Activated T-cell treated with anti-CD3 and anti-CD28 coated beads, Interleukin-2, amount 50 U/mL, for 48 hours (primary cell): ENCODE measurements at places on chromosomes 6 and 20.

DNA sequence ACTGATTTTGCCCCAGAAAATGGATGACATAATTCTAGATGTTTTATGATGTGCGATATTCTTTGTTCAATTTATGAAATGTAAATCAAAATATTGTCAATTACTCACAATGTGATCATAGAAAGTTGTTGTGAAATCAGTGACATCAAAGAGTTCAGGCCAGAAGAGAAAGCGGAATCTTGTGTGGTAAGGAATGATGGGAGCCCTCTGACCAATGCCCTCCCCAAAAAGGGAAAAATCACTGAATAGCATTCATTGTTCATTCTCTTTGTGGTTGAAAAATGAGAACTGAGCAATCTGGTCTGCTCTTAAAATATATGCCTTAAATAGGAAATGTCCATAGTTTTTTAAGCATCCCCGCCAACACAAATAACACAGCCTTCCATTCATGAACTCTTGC is 247.1 kb upstream of the GRIK2 start:
- DNase-seq, result no peak

DNA sequence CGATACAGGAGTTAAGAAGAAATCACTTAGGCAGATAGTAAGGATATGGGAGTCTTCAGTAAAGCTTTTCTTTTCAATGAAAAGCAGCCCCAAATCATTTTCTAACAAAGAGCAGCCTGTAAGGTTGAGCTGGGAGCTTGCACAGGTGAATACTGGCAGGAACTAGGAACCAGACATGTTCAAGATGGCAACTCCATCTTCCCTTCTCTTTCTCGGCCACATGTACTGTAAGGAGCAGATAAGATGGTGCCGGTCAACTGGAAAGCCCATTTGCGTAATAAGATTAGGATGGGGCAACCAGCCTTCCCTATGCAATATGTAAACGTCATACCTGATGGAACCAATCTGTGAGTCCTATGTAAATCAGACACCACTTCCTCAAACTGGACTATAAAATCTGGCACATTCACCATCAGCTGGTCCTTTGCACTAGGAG is 46.2 kb upstream of the RNGTT start:
- no peak for DNase-seq

DNA sequence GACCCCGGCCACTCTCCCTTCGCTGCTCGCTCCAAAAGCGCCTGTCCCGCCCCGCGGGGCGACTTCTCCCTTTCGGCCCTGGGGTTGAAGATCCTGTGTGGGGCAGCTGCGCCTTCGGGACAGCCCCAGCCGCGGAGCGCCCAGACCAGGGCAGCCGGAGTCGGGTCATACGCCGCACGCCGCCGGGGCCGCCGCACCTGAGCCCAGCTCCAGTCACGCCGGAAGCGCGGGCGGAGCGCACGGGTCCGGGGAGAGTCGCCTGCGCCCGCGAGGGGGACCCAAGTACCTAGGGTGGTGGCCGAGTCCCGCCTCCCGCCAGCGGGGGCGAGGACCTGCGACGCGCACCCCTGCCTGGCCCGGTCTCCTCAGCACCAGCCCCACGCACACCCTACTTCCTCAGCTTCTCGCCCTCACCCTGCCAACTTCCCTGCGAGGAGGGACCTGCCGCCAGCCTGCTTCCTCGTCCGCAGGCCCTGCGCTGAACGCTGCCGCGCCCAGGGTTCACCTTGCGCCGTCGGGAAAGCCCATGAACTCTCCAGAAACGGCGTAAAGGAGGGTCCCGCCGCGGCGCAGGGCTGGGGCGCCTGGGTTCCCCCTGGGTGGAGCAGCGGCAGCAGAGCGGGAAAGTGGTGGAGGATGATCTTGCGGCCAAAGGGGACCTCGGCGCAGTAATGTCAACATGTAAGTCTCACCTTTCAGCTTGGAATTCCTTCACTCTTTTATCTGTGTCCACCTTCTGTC is at the start of gene ADGRG6:
Gene ADGRG6 (plus strand): TSS at position 357 of the 741 bp plus-strand sequence. CDS start 323 bp downstream, at position 680.
- peak; percentile 64 for DNase-seq

- no peak for DNase-seq
Measured at GRCh38 chr6:158230967-158231550, 62.9 kb downstream of the GTF2H5 start.

DNA sequence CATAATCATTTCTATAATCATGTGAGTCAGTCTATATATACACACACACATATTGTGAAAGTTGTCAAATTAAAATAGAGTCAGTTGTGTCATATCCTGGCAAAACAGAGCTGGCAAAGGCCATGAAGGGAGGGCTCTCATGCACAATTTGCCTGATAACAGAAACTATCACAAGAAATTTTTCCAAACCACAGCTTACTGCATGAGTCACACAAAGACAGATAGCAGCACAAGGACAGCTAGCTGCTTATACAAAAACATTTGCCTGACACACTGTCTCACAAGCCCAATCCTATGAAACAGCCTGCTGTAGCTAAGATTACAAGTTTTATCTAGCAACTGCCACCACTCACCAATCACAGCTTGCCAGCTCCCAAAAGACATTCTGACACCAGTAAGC is 848.5 kb upstream of the MAN1A1 start:
- no peak for DNase-seq

GRCh38 chr6:168496997-168497331 is 56.0 kb downstream of the SMOC2 start:
- no peak for DNase-seq

DNA sequence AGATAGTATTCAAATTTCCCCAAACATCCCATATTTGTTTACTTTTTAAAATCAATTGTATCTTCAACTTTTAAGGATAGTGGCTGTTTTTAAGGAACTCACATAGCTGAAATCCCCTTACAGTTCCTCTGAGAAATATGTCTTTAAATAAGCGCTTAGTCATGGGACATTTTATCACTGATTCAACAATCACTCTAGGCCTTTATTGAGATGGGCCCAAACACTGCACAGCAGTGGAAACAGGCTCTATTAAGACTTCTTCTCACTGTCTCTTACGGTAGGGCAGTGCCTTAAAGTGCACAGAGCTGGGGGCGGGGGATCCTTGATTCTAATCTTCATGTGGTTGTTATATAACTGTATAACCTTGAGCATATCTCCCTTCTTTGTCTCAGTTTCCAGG is 59.8 kb upstream of the RREB1 start:
- DNase-seq, result no peak

DNA sequence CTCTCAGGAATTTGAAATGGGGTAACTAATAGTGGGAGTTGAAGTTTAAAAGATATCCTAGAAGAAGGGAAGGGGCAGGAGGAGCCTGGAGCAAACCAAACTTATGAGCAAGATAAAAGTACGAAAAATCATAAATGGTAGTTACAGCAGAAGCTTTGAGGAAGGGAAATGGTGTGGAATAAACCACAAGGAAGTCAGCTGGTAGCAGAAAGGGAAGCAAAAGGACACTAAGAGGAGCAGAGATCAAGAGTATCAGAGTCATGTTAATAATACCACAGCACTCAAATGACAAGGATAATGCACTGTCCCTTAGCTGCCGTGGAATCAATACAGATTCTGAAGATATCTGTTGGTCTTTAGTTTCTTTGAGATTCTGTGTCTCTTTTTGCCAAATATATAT is 44.9 kb upstream of the CCDC28A start:
- no peak for DNase-seq

DNA sequence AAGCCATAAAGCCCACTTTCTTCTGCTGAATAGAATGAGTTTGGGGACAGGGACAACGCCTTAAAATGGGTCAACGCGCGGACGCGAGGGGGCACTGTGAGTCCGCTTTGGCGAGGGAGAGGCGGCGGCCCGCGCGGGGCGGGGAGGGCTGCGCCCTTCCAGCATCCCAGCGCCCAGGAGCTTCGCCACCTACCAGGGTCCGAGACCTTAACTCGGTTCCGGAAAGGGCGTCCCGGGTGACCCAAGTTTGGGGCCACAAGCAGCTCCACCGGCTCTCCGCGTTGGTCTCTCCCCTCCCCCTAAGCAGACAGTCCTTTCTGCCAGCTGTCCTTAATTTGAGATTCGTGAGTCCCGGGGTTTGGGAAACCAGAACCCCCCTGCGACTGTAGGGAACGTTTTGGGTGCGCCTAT is 1.8 kb upstream of the SAMD5 start:
- DNase-seq, result peak; percentile 77

GRCh38 chr6:139648430-139649000 is 274.1 kb upstream of the CITED2 start:
- DNase-seq, result no peak

GRCh38 chr6:45590226-45590625 is 212.5 kb upstream of the SUPT3H start:
- no peak for DNase-seq

- DNase-seq, result peak; percentile 83
Measured at GRCh38 chr6:33694401-33694931, 17.0 kb downstream of the UQCC2 start.

DNA sequence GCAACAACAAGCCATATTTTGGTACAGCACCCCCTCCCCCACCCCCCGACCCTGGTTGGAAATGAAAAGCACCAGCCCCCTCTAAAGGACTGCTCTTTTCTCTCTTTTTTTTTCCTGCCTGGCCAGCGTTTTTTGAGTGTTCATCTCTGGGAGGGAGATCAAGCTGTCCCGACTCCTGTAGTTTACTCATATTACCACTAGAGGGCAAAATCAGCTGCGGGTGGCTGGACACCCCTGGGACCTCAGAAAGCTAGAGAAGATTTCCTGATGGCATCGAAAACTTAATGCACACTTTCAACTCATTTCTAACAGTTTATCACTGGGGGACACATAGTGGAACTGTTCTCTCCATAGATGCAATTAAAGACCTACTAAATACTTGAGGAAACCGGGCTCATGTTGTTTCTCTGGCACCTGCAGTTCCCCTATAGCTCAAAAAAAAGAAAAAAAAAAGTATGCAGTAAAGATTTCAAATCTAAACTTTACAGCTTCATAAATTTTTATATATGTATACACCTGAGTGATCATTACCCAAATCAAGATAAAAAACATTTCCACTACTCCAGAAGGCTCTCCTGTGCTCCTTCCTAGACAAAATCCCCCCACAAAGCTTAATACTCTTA is 24.4 kb downstream of the CNBD2 start:
- peak; percentile 28 for DNase-seq

DNA sequence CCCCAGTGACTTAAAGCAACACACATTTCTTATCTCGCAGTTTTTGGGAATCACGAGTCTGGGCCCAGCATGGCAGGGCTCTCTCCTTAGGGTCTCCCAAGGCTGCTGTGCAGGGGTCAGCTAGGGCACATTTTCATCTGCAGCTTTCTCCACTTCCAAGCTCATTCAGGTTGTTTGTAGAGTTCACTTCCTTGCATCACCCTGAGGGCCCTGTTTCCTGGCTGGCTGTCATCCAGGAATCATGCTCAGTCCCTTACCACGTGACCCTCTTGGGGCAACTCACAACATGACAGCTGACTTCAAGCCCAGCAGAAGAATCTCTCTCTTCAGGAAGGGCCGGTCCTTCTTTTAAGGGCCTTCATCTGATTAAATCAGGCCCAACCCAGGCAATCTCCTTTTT is 21.3 kb downstream of the SNAP25 start:
- DNase-seq, result no peak

- no peak for DNase-seq
Measured at GRCh38 chr6:131014080-131014776, 48.8 kb downstream of the EPB41L2 start.

DNA sequence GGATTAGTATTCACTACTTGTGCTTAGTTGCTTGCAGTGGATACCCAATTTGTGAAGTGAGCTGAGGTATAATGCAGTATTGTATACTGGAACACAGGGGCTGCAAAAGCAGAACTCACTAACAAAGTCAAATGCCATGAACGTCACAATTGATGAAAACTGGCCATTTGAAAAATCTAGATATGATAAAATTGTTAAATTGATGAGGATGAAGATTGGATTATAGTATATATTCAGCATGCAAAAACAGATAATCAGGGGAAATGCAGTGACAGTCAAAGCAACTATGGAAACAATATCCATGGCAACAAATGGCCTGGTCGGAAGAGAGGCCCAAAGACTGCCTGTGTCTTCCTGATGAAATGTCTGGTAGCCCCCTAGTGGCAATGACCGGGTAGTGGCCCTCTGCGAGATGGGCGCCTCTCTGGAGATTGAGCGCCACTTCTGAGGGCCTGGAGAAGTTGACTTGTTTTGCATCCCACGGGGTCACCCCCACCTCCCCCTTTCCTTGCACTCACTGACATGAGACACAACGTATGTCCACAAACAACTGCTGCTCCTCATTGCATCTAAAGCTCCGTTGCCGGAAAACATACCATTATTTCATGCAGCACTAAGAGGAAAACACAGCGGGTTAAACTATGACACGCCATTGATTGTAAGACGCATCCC is 43.6 kb downstream of the C6orf15 start:
- DNase-seq, result peak; percentile 84

DNA sequence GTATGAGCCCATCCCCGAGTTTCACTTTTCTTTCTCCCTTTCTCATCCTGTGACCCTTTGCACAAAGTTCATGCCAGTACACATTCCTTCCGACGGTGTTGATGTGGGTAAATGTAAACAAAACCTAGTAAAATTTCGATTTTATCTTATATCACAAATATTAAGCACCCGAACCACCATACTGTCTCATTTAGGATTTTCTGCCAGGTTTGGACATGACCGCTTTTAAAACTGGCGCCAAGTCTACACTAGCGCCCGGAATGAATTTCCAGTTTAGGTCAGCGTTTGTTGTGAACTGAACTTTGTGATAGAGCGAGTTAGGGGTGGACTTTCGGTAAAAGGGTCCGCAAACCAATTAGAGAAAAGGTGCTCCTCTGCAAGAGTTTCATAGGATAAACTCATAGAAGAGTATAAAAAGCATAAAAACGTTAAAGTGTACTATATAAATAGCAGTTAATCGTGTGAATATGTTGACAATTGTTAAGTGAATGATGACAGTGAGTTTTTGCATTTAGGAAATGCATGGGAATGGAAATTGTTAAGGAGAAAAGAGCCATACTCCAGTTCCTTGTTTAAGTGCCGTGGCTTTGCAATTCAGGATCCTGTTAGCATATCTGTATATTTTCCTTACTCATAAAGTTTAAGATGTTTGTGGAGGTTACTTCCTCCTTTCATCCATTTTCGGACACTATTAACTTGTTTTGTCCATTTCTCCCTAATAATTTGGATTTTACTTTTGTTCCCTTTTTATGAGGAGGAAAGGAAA is 937 bp downstream of the AKAP7 start:
- DNase-seq, result no peak

GRCh38 chr20:24146231-24146634 is 157.7 kb upstream of the GGTLC1 start:
- no peak for DNase-seq

DNA sequence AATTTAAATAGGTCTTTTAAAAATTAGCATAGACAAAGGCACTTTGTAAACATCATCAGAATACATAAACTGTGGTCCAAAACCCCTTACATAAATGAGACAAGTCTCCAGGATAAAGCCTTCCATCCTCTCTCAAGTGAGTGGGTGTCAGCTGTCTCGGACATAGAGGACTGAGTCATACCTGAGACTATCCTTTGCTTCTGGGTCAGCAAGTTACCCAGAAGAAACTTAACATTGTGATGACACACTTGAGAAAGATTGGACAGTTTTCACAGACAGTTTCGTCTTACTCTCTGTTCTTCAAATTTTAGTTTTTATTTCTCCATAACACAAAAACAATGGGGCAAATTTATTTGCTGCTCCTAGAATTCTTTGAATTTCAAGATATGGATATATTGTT is 838.0 kb downstream of the DHX35 start:
- DNase-seq, result no peak
